ENCODE measurements at places on chromosomes 11 and 22.

DNA sequence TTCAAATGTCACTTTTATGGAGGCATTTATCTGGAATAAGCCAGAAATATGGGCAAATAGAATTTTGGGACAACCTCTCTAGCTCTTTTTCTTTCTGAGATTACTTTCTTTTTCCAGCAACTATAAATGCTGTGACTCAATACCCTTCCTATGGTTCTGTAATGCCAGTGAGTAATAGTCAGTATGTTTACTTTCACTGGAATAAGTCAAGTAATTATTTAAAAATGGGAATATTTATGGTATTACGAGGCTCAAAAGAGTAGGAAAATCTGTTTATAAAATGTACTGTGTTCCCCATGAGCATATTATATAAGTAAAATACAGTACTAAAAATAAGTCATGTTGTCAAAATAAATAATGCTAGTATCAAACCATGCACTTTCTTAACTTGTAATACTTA is 750.5 kb downstream of the LUZP2 start:
- DNase-seq = no peak

DNA sequence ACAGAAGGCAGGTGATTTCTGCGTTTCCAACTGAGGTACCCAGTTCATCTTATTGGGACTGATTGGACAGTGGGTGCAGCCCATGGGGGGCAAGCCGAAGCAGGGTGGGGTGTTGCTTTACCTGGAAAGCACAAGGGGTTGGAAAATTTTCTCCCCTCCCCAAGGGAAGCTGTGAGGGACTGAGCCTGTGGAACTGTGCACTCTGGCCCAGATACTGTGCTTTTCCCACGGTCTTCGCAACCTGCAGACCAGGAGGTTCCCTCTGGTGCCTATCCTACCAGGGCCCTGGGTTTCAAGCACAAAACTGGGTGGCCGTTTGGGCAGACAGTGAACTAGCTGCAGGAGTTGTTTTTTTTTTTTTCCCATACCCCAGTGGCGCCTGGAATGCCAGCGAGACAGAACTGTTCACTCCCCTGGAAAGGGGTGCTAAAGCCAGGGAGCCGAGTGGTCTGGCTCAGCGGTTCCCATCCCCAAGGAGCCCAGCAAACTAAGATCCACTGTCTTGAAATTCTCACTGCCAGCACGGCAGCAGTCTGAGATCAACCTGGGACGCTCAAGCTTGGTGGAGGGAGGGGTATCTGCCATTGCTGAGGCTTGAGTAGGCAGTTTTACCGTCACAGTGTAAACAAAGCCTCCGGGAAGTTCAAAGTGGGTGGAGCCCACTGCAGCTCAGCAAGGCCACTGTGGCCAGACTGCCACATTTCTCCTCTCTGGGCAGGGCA is 97.2 kb downstream of the JRKL start:
- DNase-seq = no peak

- DNase-seq = no peak
These were observed 65.5 kb downstream of the USP35 start for GRCh38 chr11:78254268-78254667.

DNA sequence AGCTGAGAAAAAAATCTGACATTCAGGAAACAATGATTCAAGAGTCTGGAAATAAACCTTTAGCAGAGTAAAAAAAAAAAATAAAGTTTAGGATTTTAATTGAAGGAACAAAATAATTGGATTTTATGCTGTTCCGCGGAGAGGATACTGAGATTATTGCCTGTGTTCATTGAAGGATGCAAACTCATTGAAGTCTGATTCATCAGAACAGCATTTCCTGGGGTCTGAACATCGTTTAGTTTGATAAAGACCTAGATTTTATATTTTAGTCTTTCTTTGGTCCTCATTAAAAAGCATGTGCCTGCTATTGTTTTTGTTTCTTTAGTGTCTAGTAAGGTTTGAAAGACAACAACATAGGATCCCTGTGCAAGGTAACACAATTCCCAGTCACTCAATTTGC is 4.5 kb downstream of the TLCD5 start:
- DNase-seq = no peak

DNA sequence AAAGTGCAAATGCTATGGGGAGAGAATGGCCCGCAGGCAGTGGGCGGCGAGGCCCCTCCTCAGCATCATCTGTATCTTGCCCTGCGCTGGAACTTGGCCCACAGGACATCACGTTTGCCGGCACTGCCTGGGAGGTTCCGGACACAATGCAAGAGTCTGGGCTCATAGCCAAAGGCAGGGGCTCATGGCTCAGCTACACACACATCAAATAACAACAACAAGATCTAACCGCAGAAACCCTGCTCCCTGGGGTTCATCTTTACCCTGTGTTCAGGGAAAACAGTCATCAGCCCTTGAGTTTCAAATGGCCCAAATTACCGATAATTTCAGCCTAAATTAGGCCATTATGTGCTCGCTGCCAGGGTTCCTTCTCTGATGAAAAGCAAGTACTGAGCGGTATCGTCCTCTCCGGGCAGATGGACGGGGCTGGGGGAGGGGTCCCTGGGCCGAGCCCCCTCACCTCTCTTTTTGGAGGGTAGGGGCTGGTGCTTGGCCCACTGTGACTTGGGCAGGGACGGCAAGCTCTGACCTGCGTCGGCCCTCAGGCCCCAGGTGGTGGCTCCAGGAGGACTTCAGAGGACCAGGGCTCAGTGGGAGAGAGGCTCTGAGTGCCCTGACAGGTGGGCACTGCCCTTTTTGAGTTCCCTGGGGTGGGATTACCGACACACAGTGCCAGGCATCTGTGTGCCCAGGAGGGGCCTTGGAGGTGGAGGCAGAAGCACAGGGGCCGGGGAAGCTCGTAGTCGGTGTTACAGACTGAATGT is 25.0 kb upstream of the GAL start:
- no peak for DNase-seq

DNA sequence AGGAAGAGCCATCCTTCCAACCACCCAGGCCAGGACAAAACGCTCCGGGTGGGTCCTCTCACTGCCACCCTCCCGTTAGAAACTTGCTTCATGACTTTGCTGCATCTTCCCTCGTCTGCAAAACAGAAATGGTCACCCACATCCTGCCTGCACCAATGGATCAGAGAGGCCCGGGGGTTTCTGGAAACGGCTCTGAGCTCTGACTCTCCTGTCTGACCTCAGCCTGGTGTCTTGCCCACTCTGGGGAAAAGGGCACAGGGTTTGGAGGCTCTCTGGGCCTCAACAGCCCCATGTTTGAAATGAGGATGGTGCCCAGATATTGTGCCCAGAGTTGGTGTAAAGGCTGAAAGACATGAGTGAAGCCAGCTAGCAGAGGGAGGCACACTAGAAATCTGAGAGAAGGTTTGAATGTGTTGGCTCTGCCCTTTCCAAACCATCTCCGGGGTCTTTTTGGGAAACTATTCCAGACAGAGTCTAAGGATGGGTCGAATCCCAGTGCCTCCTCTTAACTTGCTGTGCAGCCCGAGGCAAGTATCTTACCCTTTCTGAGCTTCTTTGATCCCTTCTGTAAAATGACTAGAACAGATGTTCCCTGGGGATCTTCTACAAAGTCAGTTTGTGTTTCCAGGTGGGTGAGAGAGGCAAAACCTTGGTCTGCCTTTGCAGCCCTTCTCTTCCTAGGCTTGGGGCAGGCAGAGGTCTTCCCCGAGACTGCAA is 2.1 kb downstream of the CRYBB3 start:
- DNase-seq = no peak

GRCh38 chr22:44459551-44459950 is 38.5 kb downstream of the RTL6 start:
- peak; percentile 41 for DNase-seq

DNA sequence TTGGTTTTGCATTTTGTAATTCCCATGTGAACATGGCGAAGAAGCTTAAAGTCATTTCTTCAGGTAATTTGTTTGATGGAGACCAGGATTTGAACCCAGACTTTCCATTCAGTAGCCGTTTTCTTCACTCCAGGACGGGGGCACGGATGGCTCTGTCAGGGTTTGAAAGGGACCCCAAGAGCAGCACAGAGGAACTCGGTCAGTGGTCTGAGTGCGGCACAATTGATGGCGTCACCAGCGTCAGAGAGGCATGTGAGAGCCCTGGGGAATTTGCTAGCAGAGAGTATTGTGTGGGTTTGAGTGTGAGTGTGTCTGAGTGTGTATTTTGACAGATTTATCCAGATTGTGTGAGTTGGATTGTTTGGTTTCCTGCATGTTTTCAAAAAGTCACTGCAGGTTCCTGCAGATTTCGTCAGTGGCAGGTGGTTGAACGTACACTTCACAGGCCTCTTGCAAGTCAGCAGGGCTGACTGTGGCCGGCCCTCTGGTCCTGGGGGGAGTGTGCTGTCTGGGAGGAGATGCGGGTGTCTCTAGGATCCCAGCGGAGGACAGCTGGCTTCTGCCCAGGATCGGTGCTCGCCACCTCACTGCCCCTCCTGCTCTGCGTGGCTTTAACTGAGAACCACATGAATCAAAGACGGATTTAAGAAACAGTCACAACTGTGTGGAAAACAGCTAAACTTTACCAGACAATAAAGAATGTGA is 199.3 kb downstream of the TBC1D22A start:
- no peak for DNase-seq

GRCh38 chr22:38955250-38955905 is 2.0 kb upstream of the APOBEC3A start:
- DNase-seq = no peak

- no peak for DNase-seq
These were observed 12.1 kb downstream of the DERL3 start for GRCh38 chr22:23826510-23827350.

- no peak for DNase-seq
These were observed 147.6 kb downstream of the ME3 start for GRCh38 chr11:86524620-86525352.

GRCh38 chr11:13462901-13463778 is at the start of gene BTBD10:
Gene BTBD10, minus strand, starts transcription at chr11:13463222. Its CDS starts 18,098 bp downstream, at chr11:13445124.
- peak; percentile 98 for DNase-seq

GRCh38 chr11:12721816-12722604 is 47.8 kb downstream of the TEAD1 start:
- DNase-seq = no peak

DNA sequence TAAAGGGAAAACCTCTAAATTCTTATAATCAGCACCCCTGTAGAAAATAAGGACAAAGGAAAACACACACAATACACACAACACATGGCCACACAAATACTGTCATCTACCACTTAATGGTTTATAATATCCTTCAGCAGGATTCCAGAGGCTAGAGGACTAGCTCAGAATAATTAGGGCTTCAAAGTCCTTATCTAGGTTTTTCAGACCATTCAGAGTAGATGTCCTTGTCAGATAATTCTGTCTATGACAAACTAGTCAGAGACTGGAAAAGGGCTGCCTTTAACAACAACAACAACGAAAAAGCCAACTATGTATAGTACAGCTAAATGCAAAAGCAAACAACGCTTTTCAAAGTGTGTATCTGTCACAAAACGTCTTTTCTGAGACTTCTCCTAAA is 456.5 kb upstream of the CNTN5 start:
- no peak for DNase-seq

DNA sequence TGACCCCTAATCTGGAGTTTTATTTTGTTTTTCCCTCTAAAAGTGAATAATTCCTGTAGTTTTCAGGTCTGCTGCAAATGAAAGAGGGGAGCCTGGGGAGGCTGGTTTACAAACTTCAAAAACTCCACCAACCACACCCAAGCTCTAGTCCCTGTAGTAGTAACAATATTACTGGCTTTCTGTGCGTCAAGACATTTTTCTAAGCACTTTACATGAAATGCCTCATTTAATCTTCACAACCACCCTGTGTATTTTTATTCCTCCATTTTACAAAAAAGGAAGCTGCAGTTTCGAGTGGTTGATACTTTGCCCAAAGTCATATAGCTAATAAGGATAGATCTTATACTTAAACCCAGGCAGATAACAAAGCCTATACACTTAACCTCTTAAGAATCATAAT is 23.5 kb downstream of the CTNND1 start:
- no peak for DNase-seq
